ENCODE measurements at places on chromosomes 5 and 9. TPM values are rescaled to one million over a fixed set of nuclear protein-coding genes. Genes with fewer than 3 reads are reported as not detected.

RACK1 gene
- total RNA-seq, result 2,706 TPM

FOXD4 gene
- 0.24 TPM for total RNA-seq

LECT2 gene
- total RNA-seq, result not detected

NR6A1 gene
- total RNA-seq, result 0.98 TPM

BTNL3 gene
- total RNA-seq, result not detected

NRG2 gene
- 0.48 TPM for total RNA-seq

PCDHB11 gene
- not detected for total RNA-seq

ANGPTL2 gene
- total RNA-seq, result not detected

GRCh38 chr5:149379177-149379761 lies at the start of gene IL17B:
IL17B (minus strand) TSS chr5:149379292; CDS start chr5:149379225, 67 bp downstream.
- ATAC-seq, result no peak

- no peak for ATAC-seq
These were observed 79.0 kb upstream of the PTCH1 start for GRCh38 chr9:95595721-95596295.

DNA sequence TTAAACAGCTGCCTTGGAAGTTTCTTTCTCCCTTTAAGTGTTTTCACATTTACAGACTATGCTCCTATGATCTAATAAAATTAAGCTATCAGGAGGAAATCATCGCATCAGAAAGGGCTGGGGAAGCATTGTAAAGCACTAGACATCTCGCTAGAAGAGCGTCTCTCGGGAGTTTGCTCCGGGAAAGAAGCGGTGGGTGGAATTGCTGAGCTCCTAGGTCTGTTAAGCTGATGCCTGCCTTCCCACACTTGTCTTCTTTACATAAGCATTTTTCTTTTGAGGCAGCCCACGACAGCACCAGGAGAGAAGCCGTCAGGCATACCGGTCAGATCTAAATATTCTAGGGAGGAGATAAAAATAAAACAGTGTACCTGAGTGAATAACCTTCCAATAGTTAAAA lies 541.7 kb upstream of the TUSC1 start:
- ATAC-seq, result no peak

- no peak for ATAC-seq
These were observed 15.6 kb downstream of the PRRC2B start for GRCh38 chr9:131409458-131409992.

- ATAC-seq, result no peak
These were observed 36.9 kb downstream of the G3BP1 start for GRCh38 chr5:151808451-151809169.

DNA sequence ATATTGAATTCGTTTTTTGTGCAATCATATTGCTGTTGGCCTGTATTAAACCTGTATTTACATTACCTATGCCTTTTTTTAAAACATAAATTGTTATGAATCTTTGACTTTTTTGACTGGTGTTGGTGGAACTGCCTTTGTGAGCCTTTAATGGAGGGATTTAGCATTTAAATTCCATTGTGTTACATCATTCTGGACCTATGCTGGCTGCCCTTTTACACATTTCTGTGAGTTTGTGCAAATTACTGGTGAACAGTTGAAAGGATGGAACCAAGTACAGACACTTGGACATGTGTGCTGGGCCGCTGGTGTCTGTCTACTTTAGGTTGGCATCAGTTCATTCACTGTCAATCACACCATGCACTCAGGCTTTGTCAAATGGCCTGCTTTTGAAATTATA lies 3.4 kb downstream of the SNX18 start:
- no peak for ATAC-seq

DNA sequence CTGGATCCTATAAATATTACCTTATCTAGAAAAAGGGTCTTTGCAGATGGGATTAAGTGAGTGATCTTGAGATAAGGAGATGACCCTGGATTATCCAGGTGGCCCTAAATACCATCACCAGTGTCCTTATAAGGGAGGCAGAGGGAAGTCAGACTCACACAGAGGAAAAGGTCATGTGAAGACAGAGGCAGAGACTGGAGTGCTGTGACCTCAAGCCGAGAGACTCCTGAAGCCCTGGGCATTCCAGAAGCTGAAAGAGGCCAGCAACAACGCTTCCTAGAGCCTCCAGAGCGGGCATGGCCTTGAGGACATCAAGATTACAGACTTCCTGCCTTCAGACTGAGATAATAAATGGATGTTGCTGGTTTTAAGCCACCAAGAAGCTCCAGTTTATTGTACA lies 118.8 kb downstream of the ATPSCKMT start:
- no peak for ATAC-seq

- no peak for ATAC-seq
These were observed 485.0 kb downstream of the ENC1 start for GRCh38 chr5:74155501-74155900.

GRCh38 chr5:140267559-140268018 lies 35.3 kb downstream of the PFDN1 start:
- ATAC-seq, result no peak

- ATAC-seq, result no peak
These were observed 53.9 kb upstream of the BNC2 start for GRCh38 chr9:16924311-16924915.

DNA sequence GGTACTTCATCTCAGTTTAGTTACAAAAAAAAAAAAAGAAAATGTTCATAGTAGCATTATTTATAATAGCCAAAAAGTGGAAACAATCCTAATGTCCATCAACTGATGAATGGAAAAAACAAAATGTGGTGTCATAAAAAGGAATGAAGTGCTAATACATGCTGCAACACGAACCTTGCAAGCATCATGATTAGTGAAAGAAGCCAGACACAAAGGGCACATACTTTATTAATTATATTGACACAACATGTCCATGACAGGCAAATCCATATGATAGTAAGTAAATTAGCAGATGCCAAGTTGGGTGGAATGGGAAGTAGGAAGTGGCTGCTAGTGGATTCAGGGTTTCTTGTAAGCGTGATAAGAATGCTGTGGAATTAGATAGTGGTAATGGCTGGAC lies 54.2 kb downstream of the PCDHGC5 start:
- no peak for ATAC-seq

DNA sequence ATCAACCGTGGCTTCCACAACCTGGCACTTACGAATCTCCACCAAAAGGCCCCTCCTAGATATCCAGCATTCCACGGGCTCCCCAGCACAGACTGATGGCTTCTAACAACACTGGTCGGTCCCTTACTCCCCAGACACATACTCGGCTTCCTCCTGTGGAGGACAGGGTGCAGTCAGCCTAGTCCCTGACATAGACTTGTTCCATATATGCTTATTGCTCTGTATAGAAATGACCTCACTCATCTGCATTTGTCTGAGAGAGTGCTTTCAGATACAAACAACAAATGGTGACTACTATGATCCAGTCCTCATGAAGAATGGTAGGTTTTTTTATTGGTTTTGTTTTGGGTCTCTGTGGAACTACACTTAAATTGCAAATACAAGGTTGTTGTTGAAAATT lies 72.4 kb downstream of the TMEM215 start:
- ATAC-seq, result no peak

DNA sequence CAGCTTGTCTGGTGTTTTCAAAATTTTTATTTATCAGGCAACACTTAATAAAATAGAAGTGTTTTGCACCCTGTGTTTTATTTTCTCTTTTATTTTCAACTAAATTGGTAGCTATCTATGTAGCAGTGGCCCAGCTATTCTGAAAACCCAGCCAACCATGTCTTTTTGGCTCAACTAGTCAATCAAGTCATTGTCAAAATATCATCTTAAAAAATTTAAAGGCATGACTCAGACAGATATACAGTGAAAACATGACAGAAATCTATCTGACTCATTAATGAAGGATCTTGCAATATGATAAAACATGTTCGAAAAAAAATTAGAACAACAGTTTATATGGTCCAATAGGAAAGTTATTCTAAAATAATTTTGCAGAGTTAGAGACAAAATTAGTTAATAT lies 75.1 kb downstream of the HSD17B4 start:
- no peak for ATAC-seq

- no peak for ATAC-seq
These were observed 3.4 kb downstream of the FCHSD1 start for GRCh38 chr5:141647851-141648250.

DNA sequence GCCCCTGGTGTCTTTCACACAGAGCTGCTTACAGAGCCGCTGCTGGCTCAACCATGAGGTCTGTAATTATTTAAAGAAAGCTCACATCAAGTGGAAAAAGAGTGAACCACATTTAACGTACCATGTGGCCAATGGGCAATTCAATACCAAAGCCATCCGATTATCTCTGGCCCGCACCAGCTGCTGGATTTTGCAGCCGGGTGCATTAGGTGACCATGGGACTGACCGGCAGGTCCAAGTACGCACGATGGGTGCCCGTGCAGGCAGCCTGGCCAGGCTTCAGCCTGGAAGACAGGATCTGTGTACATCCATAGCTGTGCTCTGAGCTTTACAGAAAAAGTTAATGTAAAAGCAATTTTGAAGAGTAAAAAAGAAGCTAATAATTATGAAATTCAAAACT lies 20.5 kb downstream of the PPARGC1B start:
- ATAC-seq, result no peak

- ATAC-seq, result no peak
These were observed 6.5 kb downstream of the SFXN1 start for GRCh38 chr5:175484829-175485228.

- ATAC-seq, result no peak
These were observed 54.0 kb upstream of the TGFBR1 start for GRCh38 chr9:99050924-99051323.

DNA sequence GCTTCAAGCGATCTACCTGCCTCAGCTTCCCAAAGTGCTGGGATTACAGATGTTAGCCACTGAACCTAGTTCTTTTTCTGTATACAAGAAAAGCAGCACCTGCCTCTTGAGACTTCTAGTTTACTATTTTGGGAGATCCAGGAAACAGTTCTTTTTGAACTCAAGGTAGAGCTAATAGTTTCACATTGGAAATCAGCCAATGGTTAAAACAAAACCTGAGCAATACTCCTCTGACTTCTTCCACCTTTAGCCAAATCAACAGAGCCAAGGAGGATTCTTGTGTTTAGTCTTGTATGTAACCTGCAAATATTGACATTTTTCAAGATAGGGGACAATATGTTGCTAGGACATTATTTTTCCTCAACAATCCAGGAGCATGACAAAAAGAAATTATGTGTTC lies 349.4 kb downstream of the SH3GL2 start:
- no peak for ATAC-seq

GRCh38 chr9:24698881-24699518 lies 153.3 kb upstream of the IZUMO3 start:
- ATAC-seq, result no peak

GRCh38 chr5:75656311-75657003 lies 45.2 kb downstream of the ANKDD1B start:
- ATAC-seq, result no peak

Measured in activated T-helper 17 cell treated with anti-CD3 and anti-CD28 coated beads, Interleukin-2, amount 50 U/mL, for 72 hours (primary cell).